ENCODE measurements at places on chromosomes 13 and 19.

GRCh38 chr19:12555456-12555930, 4.2 kb upstream of the ZNF564 start:
- DNase-seq = no peak

DNA sequence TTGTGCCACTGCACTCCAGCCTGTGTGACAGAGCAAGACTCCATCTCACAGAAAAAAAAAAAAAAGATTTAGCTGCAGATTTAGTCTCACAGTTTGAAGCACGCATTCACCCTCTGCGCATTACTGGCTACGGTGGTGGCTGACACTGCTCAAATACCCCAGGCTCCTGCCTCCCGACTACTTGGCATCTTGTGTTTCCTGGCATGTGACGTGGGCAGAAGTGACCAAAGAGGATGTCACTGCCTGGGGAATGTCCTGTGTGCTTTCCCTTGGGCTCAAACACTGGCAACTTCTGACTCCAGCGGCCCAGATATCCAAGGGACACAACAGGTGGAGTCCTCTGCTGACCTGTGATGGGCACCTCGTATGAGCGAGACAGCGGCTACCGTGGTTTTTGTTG, 24.7 kb upstream of the EIF3G start:
- DNase-seq = no peak

- DNase-seq = no peak
Measured at GRCh38 chr19:5122121-5122400, 153.1 kb downstream of the KDM4B start.

GRCh38 chr19:33506498-33506897, 15.1 kb downstream of the PEPD start:
- no peak for DNase-seq

GRCh38 chr13:26646603-26647002, 89.1 kb downstream of the WASF3 start:
- no peak for DNase-seq

- no peak for DNase-seq
Measured at GRCh38 chr13:46778890-46779289, 18.1 kb downstream of the ESD start.

- DNase-seq = no peak
Measured at GRCh38 chr19:5360003-5360780, 19.6 kb upstream of the PTPRS start.

DNA sequence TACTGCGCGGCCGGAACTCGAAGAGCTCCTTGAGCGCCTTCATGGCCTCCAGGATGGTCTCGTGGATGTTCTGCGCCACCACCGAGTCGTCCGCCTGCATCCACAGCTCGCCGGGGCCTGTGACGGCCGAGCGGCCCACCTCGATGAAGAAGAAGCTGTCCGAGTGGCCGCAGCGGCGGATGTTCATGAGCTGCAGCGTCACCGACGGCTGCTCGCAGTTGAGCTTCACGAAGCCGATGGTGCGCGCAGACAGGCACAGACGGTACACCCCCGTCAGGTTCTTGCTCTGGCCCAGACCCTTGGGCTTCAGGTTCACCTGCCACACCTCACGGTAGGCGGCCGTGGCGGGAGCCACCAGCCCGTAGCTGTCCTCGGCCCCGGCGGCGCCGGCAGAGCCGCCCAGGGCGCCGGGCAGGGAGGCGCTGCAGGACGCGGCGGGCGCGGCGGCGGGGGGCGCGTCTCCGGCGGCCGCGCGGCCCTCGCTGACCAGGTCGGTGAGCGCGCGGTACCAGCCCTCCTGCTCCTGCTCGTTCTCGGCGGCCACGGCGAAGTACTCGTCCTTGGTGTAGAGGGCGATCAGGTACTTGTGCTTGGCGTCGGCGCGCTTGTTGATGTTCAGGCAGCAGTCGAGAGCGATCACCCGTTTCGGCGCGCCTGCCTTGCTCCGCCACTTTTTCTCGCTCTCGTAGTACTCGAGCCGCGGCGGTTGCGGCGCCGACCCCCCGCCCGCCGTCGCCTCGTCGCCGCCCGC, 1.1 kb downstream of the IRS2 start:
- DNase-seq = peak; percentile 40

DNA sequence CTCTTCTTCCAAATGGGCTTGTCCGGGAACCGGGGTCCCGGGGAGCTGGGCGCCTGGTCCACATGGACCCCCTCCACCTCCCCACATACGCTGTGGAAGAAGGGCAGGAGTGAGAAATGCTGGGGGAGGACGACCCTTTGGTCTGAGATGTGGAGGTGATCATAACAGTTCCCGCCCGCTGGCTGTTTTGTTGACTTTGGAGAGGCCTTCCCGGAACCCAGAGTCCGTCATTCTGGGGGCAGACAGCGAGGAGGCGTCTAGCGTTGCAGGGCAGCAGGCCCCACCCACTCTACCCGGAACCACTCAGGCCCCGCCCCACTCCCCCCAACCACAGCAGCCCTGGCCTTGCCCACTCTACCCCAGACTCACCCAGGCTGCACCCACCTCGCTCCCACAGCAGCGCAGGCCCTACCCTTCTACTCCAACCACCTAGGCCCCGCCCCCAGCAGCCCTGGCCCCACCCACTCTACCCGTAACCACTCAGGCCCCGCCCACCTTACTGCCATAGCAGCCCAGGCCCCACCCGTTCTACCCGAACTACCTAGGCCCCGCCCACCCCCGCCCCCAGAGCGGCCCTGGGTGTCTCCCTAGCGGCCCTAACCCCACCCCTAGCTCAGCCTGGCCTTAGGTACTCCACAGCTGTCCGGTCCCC, 7.1 kb downstream of the GPR108 start:
- no peak for DNase-seq

Data from activated CD8-positive, alpha-beta memory T cell treated with anti-CD3 and anti-CD28 coated beads, Interleukin-2, amount 50 U/mL, for 4 hours (primary cell).